ENCODE measurements at places on chromosomes 5 and 9.

DNA sequence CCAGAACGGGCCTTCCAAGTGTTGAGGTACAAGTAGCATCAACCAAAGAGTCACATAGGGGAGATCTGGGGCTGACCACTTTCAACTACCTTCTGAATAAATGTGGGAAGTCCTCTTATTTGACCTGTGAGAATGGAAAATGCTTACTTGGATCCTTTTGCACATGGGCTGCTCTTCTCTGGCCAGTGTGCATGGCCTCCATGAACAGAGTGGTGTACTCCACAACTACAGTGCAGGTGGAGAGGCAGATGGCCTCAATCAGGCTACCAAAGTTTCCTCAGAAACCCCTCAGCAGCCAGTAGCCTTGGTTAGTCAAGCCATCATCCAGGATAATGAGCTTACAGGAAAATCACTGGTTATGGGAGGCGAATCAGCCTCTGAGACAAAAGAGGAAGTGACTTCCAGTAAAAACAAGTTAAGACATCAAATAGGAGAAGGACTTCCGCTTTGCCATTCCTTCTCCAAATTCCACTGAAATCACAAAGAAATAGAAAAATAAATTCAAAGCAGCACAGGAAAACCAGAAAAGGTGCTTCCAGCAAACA, 18.3 kb upstream of the FCHO2 start:
- DNase-seq, result no peak

DNA sequence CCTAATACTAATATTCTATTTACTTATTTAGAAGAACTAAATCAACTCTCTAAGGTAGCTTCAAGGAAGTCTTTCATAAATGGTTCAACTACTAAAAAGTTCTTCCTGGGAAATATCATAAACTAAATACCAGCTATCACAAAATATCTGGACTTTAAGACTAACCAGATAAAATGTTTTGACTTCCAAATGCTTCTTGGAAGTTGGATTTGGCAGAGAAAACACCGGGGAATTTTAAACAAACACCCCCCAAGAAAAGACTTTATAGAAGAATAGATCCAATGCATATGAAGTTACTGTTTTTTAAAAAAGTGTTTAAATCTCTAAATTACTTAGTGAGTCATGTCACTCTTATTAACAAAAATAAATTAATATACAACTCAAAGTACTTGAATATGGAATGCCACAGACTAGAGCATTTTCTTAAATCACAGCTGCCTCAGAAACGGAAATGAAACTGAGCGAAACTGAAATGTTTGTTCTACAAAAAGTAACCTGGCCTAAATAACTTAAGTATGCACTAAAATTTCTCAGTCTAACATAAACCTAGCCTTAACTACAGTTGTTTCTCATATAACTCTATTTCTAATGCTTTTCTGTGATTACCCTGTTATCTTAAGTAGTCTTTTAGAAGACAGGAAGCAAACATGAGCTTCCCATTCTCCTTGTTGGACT, 6.8 kb downstream of the ABCA1 start:
- no peak for DNase-seq

DNA sequence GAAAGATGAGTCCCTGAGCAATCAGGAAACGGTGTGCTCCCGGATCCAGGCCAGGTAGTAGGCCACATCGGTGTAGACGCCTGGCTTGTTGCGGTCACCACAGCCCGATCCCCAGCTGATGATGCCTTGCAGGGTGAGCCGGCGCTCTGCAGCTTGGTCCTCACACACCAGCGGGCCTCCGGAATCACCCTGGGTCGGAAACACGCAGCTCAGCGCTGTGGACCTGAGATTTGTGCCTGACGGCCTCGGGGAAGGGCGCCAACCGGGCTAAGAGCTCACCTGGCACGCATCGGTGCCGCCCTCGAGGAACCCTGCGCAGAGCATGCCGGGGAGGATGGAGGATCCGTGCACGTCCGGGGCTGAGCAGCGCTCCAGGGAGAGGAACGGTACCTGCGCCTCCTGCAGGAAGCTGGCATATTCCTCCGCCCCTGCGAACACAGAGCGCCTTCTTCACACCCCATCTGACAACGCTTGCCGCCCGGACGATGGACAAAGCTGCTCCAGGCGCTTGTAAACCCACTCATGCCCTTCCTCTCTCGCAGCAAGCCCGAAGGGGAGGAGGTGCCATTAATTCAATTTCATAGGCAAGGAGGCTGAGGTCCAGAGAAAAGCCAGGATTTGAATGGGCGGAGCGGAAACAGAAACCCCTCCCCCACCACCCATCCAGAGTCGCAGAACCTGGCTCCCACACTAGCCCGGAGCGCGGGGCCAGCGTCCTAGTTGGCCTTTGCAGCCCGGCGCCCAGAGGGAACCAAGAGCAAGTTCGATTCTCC, 2.0 kb upstream of the PFN3 start:
- DNase-seq, result no peak

- DNase-seq, result no peak
Observed at GRCh38 chr5:59483971-59484472, 409.5 kb downstream of the PDE4D start.

GRCh38 chr5:8919096-8919495, 626.8 kb downstream of the SEMA5A start:
- DNase-seq, result no peak

GRCh38 chr5:154352960-154353548, 92.7 kb upstream of the SAP30L start:
- no peak for DNase-seq

- DNase-seq, result no peak
Observed at GRCh38 chr9:12060067-12060466, 633.1 kb upstream of the TYRP1 start.

DNA sequence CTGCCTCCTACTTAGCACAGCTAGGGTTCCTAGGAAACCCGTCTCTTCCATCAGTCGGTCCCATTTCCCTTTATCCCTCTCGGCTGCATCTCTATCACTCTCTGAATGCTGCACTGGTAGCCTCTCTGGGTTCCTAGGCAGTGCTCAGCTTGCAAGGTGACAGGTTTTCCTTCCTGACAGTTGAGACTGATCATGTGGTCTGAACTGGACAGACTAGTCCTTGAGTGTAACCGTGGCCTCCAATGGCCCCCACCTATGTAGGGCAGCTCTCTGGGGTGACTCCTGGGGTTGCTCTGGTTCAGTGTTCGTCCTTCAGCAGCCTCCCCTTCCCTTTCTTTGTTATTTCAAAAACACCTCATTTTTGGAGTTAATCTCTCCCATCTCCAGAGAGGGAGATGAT, 3.8 kb downstream of the TMEM8B start:
- no peak for DNase-seq

- DNase-seq, result no peak
Observed at GRCh38 chr9:132647806-132648205, 22.0 kb downstream of the DDX31 start.

DNA sequence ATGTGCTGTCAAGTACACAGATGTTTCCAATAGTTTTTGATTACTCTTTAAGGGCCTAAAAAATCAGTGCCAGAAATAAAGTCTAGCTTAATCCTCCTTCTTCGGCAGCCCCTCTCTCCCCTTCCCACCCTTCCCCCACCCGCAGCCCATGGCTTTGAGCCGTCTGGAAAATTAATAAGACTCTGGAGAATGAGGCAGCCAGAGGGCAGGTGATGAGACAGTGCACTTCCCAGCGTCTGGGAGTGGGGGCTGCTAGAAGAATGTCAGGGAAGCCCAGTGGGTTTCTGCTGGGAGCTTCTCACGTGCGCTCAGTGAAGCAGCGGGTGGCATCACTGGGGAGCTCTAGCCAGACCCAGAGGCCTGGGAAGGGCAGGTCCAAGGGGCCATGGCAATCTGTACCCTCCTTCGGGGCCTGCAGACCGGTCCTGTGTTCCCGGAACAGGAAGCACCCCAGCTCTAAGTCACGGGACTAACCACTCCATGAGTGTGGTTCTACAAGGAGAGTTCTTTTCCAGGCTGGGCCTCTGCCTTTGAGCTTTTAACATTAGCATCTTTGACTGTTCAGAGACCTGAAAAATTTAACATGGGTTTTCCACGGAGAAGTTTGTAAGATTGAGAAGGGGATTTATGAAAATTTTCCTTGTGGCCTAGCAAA, 164.8 kb upstream of the OTULINL start:
- no peak for DNase-seq

DNA sequence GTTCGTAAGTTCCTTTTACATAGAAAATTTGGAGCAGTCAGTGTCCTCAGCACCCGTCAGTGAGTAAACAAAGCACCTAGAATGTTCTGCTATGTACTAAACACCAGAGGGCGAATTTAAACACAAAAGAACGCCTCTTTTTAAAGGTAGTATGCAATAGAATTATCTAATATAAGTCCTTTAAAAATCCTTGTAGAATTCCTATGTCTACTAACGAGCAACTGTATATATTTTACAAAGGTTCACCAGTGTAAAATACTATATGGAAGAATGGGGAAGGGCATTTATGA, 499 bp upstream of the TMEM232 start:
- no peak for DNase-seq

GRCh38 chr9:105418588-105419500, 29.0 kb upstream of the FSD1L start:
- DNase-seq, result no peak

- no peak for DNase-seq
Observed at GRCh38 chr9:68454579-68455334, 85.9 kb downstream of the TMEM252 start.

DNA sequence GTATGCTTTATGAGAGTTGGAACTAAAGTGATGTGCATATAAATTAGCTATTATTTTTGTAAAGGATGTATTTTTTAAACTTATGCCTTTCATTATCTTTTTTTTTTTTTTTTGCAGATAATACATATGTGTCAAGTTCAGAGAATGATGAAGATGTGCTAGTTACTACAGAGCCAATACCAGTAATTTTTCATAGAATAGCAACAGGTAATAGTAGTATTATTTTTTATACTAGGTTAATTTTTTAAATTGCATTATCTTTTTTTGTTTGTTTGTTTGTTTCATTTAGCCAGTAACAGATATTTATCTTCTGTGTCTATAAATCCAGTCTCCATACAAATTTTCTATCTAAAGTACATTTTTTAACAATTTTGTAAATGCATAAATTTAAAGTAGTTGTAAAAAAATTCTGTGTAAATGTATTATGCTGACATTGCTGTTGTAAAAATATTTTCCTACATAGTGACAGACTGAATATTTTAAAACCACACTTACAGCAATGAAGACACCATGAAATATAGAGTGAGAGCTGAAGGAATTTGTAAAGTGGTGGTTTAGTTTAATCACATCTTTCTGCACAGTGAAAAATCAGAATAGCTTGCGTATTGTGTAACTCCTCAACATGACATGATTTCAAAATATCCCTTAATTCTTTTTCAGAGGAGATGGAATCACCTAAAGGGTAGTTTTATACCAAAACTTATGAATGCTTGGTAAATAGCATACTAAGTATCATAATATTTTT, 93.3 kb downstream of the PARP8 start:
- no peak for DNase-seq

- DNase-seq, result no peak
Observed at GRCh38 chr5:15116996-15117395, 245.4 kb upstream of the ANKH start.

DNA sequence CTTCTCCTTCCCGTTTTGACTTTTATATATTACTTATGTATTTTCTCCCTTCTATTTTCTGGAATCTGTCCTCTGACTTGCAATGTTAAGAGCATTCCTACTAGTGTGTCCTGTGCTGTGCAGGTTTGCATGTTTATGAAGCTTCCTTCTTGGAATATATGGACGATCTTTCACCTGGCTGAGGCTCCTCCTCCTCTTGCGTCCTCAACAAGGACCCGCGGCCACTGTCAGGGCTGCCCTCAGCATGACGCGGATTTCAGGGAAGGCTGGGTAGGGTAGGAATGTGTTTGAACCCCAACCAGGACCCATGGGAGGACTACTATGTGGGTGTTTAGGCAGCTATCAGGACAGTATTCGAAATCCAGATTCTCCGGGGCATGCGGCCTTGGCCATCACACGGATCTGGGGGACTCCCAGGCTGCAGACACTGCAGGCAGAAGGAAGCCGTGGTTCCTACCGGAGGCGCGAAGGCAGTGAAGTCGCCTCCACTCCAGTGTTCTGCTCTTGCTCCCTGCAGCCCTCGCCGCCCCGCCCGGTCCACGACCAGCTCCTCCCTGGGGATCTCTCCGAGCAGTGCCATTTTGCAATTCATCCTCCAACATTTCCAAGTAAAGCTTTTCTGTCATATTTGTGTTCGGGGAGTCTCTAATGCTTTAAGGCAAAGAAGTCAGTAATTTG, 37.0 kb upstream of the OSMR start:
- DNase-seq, result no peak

DNA sequence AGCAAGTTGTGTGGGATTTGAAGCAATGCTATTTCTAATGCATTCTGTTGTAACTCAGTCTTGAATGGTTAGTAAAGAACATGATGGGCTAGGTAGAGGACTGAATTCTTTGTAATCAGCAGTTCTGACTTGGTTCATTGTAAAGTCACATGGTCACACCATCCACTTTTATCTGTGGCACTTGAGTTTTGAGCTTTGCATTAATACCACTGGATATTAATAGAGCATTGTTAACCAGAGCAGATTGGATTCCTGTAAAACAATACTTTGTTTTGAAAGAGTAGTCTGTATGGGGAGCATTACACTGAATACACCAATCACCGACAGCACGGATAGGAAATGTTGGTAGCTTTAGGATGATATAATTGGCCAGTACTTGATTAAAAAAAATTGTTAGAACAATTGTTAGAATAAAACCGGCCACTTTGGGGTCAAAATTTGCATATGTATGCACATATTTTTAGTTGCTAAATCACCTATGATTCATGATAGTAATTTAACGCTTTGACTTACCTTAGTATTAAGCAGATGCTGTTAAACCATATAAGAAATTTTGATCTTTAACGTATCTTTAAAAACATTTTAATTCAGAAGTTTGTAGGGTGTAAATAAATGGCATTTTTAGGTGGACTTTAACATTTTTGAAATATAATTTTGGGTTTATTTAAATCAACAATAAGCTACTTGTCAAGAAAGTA, 17.4 kb downstream of the SLC12A2 start:
- DNase-seq, result no peak

Measured in GM18507 (cell line).